ENCODE measurements at places on chromosomes 7 and 10. TPM values are rescaled to one million over a fixed set of nuclear protein-coding genes. Genes with fewer than 3 reads are reported as not detected.

LIPF gene
- not detected for total RNA-seq

ANKRD1 gene
- total RNA-seq = 14.1 TPM

COMTD1 gene
- 57.6 TPM for total RNA-seq

FOXP2 gene
- not detected for total RNA-seq

Data from A549 treated with GW870086 at 1 μM for 4 hours (cell line).